ENCODE measurements at places on chromosomes 2 and 18.

- H3K27me3 ChIP-seq, result no peaks in the 10 kb centered on the region
- H3K27ac ChIP-seq, result no peak overlapping the region
- H3K36me3 ChIP-seq, result no peaks in the 10 kb centered on the region
- no peak overlapping the region for H3K4me3 ChIP-seq
- no peak for DNase-seq
- peaks cover 15% of the 10 kb centered on the region for H3K4me1 ChIP-seq
Measured at GRCh38 chr18:9906481-9906880, 7.3 kb upstream of the VAPA start.

- H3K36me3 ChIP-seq, result no peaks in the 10 kb centered on the region
- no peak overlapping the region for H3K4me3 ChIP-seq
- no peaks in the 10 kb centered on the region for H3K4me1 ChIP-seq
- DNase-seq, result no peak
- H3K27ac ChIP-seq, result no peak overlapping the region
- no peaks in the 10 kb centered on the region for H3K27me3 ChIP-seq
Measured at GRCh38 chr2:133651861-133652260, 83.6 kb upstream of the NCKAP5 start.

DNA sequence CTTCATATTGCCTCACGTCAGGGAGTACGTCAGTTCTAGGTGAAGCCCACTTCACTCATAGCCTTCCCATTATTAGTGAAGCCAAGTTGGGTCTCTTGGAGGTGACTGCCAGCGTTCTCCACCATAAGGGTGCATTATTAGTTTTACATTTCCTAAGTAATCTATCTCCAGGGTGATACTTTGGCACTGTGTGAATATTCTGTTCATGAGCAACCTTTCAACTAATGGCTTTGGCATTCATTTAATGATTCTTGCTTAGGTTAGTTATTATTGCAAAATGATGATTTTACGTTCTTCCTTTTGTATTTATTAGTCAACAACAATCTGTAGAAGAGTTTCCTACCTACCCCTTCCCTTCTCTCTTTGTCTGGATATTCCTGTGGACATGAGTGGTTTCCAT, 97.5 kb downstream of the MAP4K4 start:
- no peak for DNase-seq
- H3K27me3 ChIP-seq, result no peaks in the 10 kb centered on the region
- H3K36me3 ChIP-seq, result no peaks in the 10 kb centered on the region
- H3K4me1 ChIP-seq, result no peaks in the 10 kb centered on the region

GRCh38 chr2:187210726-187211125, 237.3 kb downstream of the CALCRL start:
- H3K4me1 ChIP-seq, result no peaks in the 10 kb centered on the region
- no peak overlapping the region for H3K4me3 ChIP-seq
- no peak for DNase-seq
- H3K27ac ChIP-seq, result no peak overlapping the region
- H3K36me3 ChIP-seq, result no peaks in the 10 kb centered on the region

DNA sequence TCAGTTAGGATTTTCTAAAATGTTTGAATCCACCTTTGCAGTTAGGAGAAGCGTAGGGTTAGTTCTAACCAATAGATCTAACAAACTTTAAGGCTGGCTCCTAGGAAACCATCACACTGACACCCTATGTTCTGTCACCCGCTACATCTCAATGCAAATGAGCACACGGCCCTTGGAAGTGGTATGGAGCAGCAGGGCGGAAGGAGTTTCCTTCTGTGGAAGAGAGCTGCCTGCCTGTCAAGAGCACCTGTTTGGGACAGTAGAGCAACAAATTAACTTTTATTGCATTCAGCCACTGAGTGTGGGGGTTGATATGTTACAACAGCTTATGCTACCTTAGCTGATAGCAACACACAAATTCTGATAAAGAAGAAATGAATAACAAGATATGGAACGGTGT, 306.9 kb upstream of the RAB6C start:
- H3K4me3 ChIP-seq, result no peak overlapping the region
- no peak for DNase-seq
- no peaks in the 10 kb centered on the region for H3K4me1 ChIP-seq

DNA sequence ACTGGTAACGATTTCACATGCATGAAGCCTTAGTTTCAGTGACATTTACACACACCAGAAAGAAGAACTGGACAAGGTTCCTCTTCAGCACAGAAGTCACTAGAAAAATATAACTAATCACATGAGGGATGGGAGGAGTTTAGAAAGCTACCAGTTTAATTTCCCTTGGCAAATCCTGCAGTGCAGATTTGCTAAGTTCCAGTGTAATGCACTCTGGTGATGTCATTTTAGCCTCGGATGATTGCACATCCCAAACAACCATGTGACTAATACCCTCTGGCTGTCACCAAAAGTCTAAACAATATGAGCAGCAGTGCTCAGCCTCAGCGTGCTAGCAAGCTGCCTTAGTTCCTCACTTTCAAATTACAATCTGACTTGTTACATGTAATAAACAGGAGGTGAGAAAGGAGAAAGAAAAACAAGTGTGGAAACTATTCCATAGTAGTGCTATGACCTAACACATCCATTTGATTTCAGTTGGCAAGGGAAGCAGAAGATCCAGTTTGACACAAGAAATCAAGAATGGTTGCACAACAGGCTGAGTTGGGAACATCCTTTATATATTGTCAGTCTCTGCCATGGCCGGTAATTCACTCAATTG, 35.3 kb upstream of the PPP1CB start:
- peaks cover 67% of the 10 kb centered on the region for H3K4me1 ChIP-seq
- H3K27ac ChIP-seq, result no peak overlapping the region
- DNase-seq, result peak; percentile 64
- no peaks in the 10 kb centered on the region for H3K36me3 ChIP-seq

DNA sequence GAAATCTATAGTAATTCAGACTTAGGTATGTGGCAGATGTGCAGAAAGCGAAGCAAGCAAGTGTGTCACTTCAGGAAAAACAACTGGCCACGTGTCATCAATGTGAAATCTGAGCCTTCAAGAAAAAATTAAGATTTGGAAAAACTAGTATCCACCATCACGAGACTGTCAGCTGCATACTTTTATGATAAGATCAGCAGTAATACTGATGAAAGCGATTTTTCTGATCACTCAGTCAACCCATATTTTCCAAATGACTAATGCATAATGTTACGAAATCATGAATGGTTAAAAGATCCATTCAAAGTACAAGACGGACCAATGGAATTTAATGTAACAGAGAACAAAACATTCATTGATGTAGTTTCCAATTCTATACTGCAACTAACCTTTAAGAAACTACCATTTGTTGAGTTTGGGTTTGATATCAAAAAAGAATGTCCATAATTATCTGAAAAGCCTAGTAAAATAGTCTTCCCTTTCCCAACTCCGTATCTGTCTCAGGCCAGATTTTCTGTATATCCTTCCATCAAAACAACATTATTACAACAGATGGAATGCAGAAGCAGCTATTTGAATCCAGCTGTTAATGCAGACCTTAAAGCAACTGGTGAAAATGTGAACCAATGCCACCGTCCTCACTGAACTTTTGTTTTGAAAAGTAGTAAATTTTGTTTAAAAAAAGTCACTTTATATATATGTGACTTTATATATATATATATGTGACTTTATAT, 17.0 kb upstream of the BCL2 start:
- peak overlapping the region; percentile 46 for H3K27ac ChIP-seq
- H3K27me3 ChIP-seq, result no peaks in the 10 kb centered on the region
- H3K4me1 ChIP-seq, result peaks cover 15% of the 10 kb centered on the region
- peaks cover 40% of the 10 kb centered on the region for H3K36me3 ChIP-seq
- peak; percentile 57 for DNase-seq

GRCh38 chr2:85458601-85459563, 40.4 kb downstream of the SH2D6 start:
- no peaks in the 10 kb centered on the region for H3K36me3 ChIP-seq
- DNase-seq, result no peak
- no peaks in the 10 kb centered on the region for H3K27me3 ChIP-seq
- no peak overlapping the region for H3K4me3 ChIP-seq

DNA sequence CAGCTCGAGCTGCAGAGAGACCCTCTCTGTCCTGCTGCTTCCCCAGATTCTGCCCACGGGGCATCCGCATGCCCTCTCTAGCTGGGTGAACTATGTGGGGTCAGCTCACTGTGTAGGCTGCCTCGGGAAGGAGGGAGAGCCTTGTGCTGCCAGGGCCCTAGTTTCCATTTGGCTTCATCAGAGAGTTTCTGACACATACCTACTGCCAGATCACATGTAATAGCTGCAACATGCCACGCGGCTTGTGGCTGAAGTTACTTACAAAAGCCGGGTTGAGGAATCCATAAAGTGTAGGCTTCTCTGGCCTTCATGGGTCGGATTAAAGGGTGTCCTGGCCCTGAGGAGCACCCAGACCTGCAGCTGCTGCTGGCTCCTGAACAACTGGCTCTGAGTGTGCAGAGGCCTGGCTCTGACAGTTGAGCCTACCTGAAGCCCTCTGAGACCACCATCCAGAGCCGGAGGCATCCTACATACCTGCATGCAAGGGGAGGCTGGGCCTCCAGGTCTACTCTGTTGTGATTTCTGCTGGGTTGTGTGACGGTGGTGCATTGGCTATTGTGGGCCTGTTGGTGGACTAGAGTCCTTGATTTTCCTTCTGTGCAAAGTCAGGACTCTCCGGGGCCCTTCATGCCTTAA, 130.0 kb downstream of the SH3RF3 start:
- H3K27ac ChIP-seq, result no peak overlapping the region
- peaks cover 11% of the 10 kb centered on the region for H3K4me1 ChIP-seq
- no peaks in the 10 kb centered on the region for H3K36me3 ChIP-seq
- no peak for DNase-seq
- no peaks in the 10 kb centered on the region for H3K27me3 ChIP-seq
- no peak overlapping the region for H3K4me3 ChIP-seq

GRCh38 chr2:96359310-96359709, 23.7 kb downstream of the NCAPH start:
- H3K4me3 ChIP-seq, result no peak overlapping the region
- no peak for DNase-seq
- peaks cover 58% of the 10 kb centered on the region for H3K36me3 ChIP-seq
- H3K27me3 ChIP-seq, result no peaks in the 10 kb centered on the region
- no peak overlapping the region for H3K27ac ChIP-seq

- H3K27me3 ChIP-seq, result peaks cover 32% of the 10 kb centered on the region
- H3K4me1 ChIP-seq, result no peaks in the 10 kb centered on the region
- no peak overlapping the region for H3K4me3 ChIP-seq
- DNase-seq, result no peak
- no peak overlapping the region for H3K27ac ChIP-seq
- H3K36me3 ChIP-seq, result no peaks in the 10 kb centered on the region
Measured at GRCh38 chr18:11669271-11669947, 19.7 kb upstream of the GNAL start.

- H3K4me3 ChIP-seq, result no peak overlapping the region
- 0 out of 2 replicates have a peak, but pooled peaks cover 5% of the 10 kb centered on the region for H3K27me3 ChIP-seq
- no peaks in the 10 kb centered on the region for H3K4me1 ChIP-seq
- DNase-seq, result no peak
Measured at GRCh38 chr2:40244251-40244650, 207.6 kb downstream of the SLC8A1 start.

GRCh38 chr18:76948345-76948744, 126.0 kb downstream of the ZNF236 start:
- H3K4me1 ChIP-seq, result no peaks in the 10 kb centered on the region
- H3K27me3 ChIP-seq, result no peaks in the 10 kb centered on the region
- no peak overlapping the region for H3K27ac ChIP-seq
- no peaks in the 10 kb centered on the region for H3K36me3 ChIP-seq

- no peak overlapping the region for H3K27ac ChIP-seq
- H3K4me3 ChIP-seq, result no peak overlapping the region
- H3K4me1 ChIP-seq, result no peaks in the 10 kb centered on the region
- no peak for DNase-seq
Measured at GRCh38 chr2:124138076-124138475, 113.0 kb downstream of the CNTNAP5 start.

DNA sequence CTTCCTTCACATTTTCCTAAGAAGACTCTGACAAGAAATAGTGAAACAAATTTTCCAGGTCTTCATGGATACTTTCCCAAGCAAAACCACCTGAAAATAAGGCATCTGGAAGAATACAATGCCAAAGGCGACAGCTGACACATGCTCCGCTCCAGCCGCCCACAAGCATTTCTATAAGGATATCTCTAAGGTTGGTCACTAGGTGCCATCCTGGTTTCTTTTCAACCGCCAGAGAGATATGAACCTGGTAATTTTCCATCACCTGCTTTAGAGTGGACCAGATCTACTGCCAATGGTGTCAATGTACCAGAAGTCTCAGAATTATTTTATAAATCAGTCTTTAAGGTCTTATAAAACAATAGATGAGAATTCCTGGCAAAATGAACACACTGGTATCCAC, 97.2 kb downstream of the GAREM1 start:
- no peaks in the 10 kb centered on the region for H3K36me3 ChIP-seq
- H3K4me1 ChIP-seq, result peaks cover 41% of the 10 kb centered on the region
- H3K27ac ChIP-seq, result peak overlapping the region; percentile 65
- H3K27me3 ChIP-seq, result no peaks in the 10 kb centered on the region

- H3K36me3 ChIP-seq, result no peaks in the 10 kb centered on the region
- DNase-seq, result no peak
- H3K4me3 ChIP-seq, result no peak overlapping the region
- H3K27ac ChIP-seq, result no peak overlapping the region
- H3K4me1 ChIP-seq, result no peaks in the 10 kb centered on the region
- no peaks in the 10 kb centered on the region for H3K27me3 ChIP-seq
Measured at GRCh38 chr18:55539240-55539639, 48.8 kb downstream of the TCF4 start.

- H3K4me1 ChIP-seq, result no peaks in the 10 kb centered on the region
- H3K27ac ChIP-seq, result no peak overlapping the region
- no peak for DNase-seq
- no peak overlapping the region for H3K4me3 ChIP-seq
Measured at GRCh38 chr2:148124271-148124670, 103.4 kb downstream of the MBD5 start.

DNA sequence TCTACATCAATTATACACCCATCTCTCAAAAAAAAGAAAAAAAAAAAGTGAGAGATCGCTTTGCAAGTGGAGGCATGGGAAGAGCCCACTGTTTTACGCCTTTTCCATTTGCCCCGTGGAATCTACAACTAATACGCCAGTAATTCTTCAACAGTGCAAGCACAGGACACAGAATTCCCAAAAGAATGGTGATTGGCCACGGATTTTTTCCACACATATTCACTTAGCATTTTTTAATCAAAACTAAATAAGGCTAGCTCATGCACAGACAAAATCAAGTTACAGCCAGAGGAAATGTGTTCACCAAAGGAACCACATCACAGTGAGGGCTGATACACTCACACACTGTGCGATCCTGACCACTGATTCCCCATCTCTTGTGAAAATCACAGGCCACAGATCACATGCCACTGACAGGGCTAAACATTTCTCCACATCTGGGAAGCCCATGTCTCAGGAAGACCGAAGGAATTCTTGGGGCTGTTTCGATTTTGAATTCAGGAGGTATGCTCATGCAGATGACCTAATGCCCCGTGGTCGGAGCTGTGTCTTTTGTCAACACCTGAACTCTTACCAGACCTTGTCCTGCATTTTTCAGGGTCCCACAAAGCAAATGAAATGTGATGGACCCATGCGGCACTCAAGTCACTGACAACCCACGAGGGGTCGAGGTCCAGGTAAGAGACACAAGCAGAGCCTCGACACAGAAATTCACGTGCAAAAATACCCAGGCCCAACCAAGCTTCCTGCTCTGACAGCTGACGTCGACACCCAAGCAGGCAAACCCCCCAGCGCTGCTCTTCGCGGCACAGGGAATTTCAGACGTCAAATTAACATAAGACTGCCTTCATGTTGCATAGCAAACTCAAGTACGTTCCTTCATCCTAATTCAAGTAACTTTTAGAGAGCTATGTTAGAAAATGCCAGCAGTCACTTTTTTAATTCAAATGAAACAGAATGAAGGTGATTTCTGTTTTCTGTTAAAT, 69.6 kb downstream of the ZNF516 start:
- no peaks in the 10 kb centered on the region for H3K36me3 ChIP-seq
- H3K27ac ChIP-seq, result no peak overlapping the region
- no peaks in the 10 kb centered on the region for H3K27me3 ChIP-seq
- DNase-seq, result no peak

GRCh38 chr2:141736466-141736865, 394.4 kb downstream of the LRP1B start:
- no peak overlapping the region for H3K4me3 ChIP-seq
- H3K27me3 ChIP-seq, result no peaks in the 10 kb centered on the region
- H3K4me1 ChIP-seq, result no peaks in the 10 kb centered on the region
- H3K27ac ChIP-seq, result no peak overlapping the region

Measured in HCT116 (cell line).